ENCODE measurements at places on chromosomes 1 and 21.

DNA sequence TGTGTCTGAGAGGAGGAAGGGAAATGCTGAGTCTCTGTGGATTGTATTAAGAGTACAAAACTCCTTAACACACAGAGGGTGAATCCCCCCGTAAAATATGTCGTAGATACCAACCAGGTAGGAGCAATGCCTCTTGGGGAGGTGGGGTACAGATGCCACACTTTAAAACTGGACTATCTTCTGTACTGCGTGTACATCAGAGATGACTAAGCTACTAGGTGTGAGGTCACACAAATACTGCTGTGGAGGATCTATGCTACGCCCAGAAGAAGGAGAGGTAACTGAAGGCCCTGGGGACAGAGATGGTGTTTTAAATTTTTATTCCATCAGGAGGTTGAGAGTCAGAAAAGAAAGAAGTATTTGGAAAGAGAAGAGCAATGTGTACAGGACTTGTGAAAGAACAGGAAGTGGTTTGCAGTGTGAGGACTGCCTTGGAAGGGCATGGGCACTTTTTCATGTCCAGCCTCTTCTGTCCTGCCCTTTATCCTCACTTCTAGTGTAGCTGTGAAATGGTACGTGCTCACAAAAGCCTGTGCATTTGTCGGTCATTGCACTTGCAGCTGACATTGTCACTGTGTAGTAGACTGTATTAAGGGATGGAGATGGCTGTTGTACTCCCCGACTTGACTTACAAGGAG, 287.8 kb upstream of the CHRM3 start:
- no peak for DNase-seq

GRCh38 chr1:228735871-228736586, 750 bp downstream of the RHOU start:
- DNase-seq = no peak

- DNase-seq = no peak
These were observed 368.0 kb downstream of the HHAT start for GRCh38 chr1:210696709-210697108.

GRCh38 chr1:80066060-80066459, 1059.5 kb upstream of the ADGRL4 start:
- peak; percentile 7 for DNase-seq

DNA sequence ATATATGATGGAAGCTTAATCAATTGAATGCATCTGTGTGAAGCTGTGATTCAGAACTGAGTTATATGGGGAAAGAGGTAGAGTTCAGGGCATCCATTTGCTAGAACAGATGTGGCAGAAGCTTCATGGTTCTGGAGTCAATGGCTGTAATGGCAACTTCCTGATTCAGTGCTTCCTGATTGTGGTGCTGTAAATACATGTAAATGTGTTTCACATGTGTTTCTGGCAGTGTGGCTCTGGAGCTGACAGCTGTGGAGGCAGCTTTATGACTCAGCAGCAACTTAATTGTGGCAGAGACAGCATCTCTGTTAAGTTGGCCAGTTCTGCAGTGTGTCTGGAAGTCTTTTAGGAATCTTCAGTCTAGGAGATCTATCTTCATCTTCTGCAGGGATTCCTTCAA, 226.6 kb upstream of the ZRANB2 start:
- peak; percentile 24 for DNase-seq

DNA sequence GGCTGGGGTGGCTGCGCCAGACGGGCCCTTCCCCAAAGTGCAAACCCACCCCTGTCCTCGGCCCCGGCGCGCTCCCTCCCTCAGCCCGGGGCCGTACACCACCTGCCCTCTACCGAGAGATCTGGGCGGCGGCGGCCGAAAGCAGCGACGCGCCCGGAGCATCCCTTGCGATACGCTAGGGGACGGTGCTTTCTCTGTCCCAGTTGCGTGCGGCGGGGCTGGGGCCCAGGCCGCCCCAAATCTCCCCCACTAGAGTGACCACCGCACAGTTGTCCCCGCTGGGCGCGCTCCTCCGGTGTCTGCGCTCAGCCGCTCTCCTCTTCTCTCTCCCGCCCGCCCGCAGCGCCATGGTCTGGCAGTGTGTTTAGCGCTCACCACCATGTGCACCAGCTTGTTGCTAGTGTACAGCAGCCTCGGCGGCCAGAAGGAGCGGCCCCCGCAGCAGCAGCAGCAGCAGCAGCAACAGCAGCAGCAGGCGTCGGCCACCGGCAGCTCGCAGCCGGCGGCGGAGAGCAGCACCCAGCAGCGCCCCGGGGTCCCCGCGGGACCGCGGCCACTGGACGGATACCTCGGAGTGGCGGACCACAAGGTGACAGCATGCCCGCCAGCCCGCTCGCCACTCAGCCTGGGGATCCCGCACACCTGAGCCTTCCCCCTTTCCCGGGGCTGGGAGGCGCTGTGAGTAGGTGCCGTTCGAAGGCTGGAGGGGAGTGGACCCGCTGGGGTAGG, 1.0 kb downstream of the ST6GALNAC5 start:
- DNase-seq = peak; percentile 46

DNA sequence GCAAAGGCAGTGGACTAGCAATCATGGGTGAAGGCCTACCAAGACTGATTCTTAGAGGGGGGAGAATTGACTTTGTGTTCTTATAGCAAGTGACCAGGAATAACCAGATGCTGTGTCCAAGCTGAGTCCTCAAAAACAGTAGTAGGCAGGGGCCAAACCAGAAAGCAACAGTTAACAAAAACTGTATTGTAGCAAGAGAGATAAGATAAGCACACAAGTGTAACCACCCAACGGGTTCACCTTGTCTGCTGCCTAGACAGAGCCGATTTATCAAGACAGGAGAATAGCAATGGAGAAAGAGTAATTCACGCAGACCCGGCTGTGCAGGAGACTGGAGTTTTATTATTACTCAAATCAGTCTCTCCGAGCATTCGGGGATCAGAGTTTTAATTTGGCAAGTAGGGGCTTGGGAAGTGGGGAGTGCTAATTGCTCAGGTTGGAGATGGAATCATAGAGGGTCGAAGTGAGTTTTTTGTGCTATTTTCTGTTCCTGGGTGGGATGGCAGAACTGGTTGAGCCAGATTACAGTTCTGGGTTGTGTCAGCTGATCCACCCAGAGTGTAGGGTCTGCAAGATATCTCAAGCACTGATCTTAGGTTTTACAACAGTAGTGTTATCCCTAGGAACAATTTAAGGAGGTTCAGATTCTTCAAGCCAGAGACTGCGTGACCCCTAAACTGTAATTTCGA, 8.3 kb upstream of the CSRP1 start:
- no peak for DNase-seq

GRCh38 chr1:162562470-162562828, 927 bp downstream of the UAP1 start:
- peak; percentile 64 for DNase-seq

DNA sequence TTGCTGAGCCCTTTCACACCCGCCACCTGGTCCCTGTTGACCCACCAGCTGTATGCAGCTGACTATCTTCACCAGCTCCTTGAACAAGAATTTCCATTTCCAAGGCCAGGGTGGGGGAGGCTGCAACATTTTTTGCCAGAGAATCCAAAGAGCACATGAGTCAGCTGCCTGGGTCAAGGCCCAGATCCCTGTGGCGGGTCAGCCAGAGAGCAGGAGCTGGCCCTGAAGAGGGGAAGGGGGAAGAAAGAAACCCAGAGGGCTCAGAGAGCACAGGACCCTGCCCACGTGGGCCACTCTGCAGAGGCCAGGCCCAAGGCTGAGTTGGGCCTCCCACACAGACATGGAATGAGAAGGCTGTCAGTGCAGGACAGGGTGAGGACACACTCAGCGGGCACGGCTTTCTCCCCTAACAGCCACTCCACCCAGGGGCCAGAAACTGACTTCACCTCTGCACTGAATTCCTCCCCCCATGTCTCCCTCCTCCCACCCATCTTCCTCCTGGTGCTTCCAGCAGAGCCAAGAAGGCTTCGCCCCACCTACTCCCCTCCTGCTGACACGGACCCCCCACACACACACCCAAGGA, 28.9 kb downstream of the S100A6 start:
- DNase-seq = peak; percentile 74

GRCh38 chr1:64680599-64680998, 64.3 kb upstream of the RAVER2 start:
- no peak for DNase-seq

DNA sequence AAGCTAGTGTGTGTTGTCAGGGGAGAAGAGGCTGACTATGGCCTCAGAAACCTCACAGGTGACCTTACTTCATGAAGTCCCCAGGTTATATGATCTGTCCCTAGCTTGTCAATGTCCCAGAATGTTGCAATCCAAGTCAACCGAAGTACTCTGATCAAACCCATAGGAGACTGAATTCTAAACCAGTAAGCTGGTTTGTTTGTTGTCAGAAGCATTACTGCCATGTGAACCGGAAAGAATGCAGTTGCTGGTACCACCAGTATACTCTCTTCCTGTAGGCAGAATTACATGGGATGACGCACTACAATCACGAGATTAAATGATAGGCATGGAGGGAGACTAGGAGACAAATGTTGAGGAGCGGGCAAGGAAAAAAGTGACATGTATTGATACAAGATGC, 26.1 kb upstream of the MAN1A2 start:
- DNase-seq = no peak

DNA sequence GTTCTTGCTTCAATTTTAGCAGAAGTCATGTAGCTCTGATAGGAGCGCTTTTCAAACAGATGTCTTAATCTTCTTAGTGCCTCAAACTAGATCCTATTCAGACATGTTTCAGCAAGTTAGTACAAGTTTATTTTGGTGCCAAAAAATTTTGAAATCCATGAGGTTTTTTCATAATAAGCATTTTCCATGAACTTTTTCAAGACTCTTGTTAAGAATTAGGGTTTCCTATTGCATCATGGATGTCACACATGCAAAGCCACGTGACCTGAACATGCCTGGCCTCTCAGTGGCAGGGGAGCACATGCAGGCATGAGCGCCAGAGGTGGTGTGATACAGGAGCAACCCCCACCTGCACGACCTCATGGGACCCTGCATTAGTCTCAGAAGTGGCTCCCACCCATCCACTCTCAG, 67.6 kb downstream of the POFUT2 start:
- DNase-seq = peak; percentile 17

DNA sequence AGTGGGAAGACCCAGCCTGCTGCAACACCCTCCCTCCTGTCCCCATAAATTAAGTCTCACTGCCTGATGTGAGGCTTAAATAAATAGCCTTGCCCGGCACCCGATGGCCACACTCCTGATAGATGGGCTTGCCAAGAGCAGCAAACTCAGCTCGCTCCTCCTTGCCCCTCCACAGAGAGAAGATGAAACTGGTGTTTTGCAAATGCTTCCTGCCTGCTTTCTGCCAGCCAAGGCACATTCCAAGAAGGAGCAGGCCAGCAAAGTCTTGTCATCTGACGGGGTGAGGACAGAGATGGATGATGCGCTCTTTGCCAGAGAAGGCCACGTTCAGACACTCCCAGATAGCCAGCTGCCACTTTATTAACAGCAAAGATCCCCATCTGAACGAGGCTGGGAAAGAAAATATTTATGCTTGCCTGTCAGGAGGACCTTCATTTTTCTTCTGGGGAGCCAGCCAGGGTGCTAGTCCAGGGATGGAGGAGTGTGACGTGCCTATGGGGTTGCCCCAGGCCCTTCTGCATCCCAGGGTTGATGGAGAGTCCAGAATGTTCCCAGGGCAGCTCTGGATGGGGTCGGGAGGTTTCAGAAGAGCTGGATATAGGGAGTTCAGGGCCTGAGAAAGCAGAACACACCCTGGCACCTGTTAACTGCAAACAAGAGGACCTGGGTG, 265.4 kb downstream of the FOXD2 start:
- DNase-seq = no peak

DNA sequence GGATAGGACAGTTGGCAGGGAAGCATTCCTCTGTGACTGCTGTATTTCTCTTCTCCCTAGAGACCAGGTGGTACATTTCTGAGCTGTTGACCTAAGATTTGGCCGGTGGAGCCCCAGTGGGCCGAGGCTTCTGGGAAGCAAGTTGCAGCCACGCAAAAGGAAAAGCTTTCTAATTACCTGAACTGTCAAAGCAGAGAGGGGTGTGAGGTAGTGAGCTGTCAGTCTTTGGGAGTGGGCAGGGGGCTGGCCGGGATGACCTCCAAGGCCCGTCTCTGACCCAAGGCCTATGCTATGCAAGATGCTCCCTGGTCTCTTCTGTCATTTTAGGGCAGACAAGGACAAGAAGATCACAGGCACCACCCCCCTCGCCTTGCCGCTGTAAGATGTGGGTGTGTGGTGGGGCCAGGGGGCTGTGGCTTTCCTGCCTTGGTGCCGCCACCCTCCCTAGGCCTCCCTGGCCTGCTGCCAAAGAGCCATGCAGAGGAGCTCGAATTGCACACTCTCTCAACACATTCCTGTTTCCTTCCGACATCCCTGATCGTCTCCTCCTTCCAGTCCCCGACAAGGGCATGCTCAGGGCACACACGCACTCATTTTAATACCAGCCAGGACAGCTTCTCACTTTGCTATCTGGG, 7.7 kb downstream of the PADI1 start:
- peak; percentile 36 for DNase-seq

- DNase-seq = no peak
These were observed 188.2 kb upstream of the RUNX1 start for GRCh38 chr21:35237287-35237686.

DNA sequence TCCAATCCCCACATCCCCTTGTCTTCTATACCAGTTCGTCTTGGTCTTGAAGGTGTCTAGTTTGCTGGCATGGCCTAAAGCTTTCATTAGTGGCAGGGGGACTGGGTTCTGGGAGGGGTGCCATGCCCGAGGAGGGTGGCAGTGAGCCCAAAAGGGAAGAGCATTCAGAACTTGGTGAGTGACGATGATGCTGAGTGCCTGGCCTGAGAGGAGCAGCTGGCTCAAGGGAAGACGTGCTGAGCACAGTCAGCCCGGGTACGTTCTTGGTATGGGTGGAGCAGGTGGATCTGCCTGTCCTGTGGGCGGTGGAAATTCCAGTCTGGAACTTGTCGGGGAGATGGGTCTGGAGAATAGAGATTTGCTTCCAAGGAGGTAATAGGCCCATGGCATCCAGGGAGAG, 4.6 kb downstream of the FDPS start:
- peak; percentile 7 for DNase-seq

DNA sequence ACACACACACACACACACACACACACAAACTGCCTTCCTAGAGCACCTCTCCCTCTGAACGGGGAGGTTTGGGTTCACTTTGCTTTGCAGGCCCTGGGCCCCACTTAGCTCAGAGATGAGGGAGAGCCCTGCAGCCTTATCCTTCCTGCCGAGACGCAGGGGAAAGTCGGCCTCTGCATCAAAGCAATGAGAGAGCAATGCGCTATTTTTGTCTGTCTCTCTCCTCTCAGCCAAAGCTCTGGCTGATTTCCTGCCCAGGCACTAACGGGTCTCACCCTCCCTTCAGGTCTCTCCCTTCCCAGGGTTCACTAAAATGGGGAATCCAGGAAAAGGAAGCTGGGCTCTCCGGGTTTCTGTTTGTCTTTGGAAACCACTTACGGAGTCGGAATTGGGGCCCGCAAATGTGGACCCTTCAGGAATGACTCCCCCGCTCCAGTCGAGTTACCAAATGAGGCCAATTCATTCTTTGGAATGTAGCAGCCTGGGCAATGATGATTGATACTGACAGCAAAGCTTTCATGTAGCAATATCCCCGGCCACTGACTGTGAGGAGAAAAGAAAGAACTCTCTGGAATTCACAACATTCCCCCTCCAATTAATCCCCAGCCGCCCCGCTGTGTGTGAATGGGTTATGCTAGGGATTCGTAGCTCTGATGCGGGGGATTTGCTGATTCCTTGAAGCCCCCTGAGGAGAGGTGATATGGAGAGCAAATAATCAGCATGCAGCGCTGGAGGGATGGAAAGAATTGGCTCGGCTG, 61.5 kb upstream of the WLS start:
- no peak for DNase-seq
